Right renal pelvis (tissue), 4 donors: ENCODE measurements at places on chromosomes 11 and 22. TPM values are rescaled to one million over a fixed set of nuclear protein-coding genes. Genes with fewer than 3 reads are reported as not detected.
A peak's percentile ranks its signal among the peaks of the same experiment; 100 is the strongest.

The JAM3 gene
- 61.4 TPM for polyA plus RNA-seq

The OLFML1 gene
- 41.4 TPM for polyA plus RNA-seq

The PRDX5 gene
- polyA plus RNA-seq, result 200 TPM

The DNAJB13 gene
- polyA plus RNA-seq, result 4.4 TPM

The F2 gene
- polyA plus RNA-seq, result 0.44 TPM

The CECR2 gene
- polyA plus RNA-seq, result 11.9 TPM

The C11orf91 gene
- not detected for polyA plus RNA-seq

The RTN4RL2 gene
- 2.8 TPM for polyA plus RNA-seq

The DDX25 gene
- 5.0 TPM for polyA plus RNA-seq

The VSIG10L2 gene
- polyA plus RNA-seq, result not detected

The HBG2 gene
- polyA plus RNA-seq, result 2,868 TPM

The HTR3A gene
- not detected for polyA plus RNA-seq

The C11orf42 gene
- polyA plus RNA-seq, result 0.86 TPM

The MYEOV gene
- polyA plus RNA-seq, result 6.2 TPM

The CRACR2B gene
- polyA plus RNA-seq, result 11.5 TPM

The PLA2G3 gene
- 0.21 TPM for polyA plus RNA-seq

- peak; percentile 54 for DNase-seq
Observed at GRCh38 chr11:44243595-44244343, 66.2 kb downstream of the ALX4 start.

GRCh38 chr22:41841085-41841712 is 8.3 kb downstream of the SREBF2 start:
- DNase-seq, result no peak

DNA sequence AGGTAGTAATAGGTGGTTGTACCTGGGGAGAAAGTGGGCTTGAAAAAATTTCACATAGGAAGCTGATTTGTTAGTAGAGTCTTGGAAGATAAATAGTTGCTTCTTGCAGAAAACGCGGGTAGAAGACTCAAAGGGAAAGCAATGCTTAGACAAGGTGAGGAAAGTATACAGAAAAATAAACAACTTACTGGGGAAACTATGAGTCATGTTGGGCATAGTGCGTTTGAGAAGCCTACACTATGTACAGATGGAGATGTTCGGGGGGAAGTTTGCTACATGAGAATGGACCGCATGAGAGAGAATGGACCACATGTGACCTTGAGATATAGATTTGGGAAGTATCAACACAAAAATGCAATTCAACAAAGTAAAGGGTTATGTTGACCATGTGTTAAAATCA is 86.7 kb upstream of the DDI1 start:
- DNase-seq, result no peak

DNA sequence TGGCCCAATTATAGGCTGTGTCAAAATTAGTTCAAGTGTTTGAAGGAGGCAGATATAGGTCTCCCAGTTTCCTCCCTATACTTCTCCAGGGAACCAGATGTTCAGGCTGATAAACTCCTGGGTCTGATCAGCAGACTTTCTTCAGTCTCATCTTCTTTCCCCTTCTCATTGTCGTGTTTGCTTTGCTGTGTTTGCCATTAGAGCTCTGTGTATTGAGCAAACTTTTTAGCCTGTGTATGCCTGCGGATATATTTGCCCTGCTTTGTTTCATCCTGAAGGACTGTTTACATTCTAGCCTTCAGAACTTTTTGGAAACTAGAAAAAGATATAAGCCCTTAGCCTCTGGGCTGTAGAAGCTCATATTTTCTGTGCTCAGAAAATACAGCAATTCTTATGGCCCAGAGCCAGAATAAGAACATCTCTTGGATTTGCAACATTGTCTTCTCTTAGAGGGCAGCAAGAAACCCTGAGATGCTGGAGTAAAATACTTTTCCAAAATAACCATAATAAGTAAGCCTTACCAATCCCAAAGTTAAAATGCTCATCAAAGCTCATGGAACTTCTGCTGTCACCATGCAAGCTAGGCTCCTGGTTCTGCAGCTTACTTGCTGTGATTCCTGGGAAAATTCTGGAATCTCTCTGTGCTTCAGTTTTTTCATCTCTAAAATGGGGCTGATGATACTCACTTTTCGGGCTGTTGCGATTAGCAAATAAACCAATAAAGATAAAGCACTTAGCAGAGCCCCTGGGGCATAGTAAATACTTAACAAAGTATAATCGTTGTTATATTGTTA is 34.1 kb upstream of the ME3 start:
- DNase-seq, result no peak

- DNase-seq, result no peak
Observed at GRCh38 chr11:126113012-126113411, 50.3 kb upstream of the CDON start.

- peak; percentile 39 for DNase-seq
Observed at GRCh38 chr22:36873614-36874308, 13.0 kb downstream of the NCF4 start.

GRCh38 chr22:46083383-46084350 is 66.7 kb upstream of the PPARA start:
- DNase-seq, result no peak

DNA sequence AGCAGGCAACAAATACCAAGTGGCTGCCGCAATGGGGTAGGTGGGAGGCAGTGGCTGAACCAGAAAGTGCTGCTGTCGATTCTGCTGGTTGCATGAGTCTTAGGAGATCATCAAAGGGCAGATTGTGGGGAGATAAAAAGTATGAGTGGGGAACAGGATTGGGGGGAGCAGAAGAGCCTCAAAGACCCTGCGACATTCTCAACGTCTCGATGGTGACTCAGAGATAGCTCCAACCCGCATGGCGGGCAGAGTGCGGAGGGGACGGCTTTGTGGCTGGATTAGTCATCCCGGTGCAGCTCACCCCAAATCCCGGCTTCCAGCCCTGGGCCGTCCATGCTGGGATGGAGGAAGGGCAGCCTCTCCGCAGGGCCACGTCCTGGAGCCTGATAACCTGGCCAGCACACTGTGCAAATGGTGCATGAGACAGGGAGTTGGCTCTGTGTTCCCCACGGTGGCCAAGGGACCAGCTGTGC is 11.6 kb upstream of the RTN4R start:
- no peak for DNase-seq

- no peak for DNase-seq
Observed at GRCh38 chr11:126360049-126360446, 4.6 kb downstream of the ST3GAL4 start.

- DNase-seq, result no peak
Observed at GRCh38 chr11:105573091-105573490, 36.8 kb upstream of the GRIA4 start.

DNA sequence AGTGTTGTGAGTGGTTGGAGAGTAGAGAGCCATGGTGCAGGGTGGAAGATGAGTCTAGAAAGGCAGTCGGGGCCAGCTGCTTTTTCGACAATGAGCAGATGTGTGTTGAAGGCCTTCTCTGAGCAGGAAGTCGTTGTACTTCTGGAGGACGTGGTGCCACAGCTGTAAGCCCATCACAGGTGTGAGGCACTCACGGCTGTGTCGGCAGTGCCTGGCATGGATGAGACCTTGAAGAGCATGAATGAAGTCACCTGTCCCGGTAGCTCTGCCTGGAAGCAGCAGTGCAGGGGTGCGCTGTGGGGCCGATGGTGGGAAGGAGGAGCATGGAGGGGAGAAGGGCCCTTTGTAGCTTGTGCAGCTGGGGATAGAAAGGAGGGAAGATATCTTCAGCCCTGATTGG is 165.2 kb downstream of the PKNOX2 start:
- DNase-seq, result no peak

GRCh38 chr11:117823294-117823945 is 1.1 kb downstream of the FXYD2 start:
- DNase-seq, result no peak

DNA sequence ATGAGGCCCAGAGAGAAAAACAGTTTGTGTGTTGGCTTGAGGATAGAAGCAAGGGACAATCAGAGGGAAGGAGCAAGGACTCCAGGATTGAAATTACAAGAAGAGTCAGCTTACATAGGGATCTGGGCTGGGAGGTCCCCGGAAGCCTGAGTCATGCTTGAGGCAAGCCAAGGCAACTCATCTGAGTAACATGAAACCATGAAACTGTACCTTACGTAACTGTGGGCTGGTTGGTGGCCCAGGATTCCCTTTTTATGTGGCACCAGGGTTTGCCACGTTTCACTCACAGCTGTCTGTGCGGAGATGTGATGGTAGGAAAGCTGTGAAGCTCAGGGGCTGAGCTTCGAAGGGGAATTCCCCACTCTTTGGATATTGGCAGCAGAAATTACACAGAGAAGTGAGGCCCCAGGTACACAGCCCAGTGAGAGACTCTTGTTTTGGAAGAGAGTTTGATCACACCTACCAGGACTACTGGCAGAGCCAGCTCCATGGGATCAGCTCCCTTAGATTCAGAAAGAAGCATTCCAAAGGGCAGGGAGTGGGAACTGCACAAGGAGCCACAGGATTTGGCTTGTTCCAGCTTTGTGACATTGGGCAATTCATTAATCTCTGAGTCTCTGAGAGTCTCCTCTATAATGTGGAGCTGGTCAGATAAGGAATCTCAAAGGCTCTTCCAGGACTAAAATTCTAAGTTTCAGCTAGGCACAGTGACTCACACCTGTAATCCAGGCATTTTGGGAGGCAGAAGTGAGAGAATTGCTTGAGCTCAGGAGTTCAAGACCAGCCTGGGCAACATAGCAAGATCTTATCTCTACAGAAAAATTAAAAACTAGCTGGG is 7.8 kb downstream of the SLC5A1 start:
- no peak for DNase-seq

DNA sequence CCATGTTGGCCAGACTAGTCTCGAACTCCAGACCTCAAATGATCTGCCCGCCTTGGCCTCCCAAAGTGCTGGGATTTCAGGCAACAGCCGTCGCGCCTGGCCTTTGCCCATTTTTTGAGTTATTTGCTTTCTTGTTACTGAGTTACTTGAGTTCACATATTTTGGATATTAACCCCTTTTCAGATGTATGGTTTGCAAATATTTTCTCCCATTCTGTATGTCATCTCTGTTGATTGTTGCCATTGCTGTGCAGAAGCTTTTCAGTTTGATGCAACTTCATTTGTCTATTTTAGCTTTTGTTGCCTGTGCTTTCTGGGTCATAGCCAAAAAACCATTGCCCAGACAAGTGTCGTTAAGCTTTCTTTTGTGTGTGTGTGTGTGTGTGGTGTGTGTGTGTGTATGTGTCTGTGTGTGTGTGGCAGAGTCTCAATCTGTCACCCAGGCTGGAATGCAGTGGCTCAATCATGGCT is 6.8 kb downstream of the TSGA10IP start:
- DNase-seq, result no peak

DNA sequence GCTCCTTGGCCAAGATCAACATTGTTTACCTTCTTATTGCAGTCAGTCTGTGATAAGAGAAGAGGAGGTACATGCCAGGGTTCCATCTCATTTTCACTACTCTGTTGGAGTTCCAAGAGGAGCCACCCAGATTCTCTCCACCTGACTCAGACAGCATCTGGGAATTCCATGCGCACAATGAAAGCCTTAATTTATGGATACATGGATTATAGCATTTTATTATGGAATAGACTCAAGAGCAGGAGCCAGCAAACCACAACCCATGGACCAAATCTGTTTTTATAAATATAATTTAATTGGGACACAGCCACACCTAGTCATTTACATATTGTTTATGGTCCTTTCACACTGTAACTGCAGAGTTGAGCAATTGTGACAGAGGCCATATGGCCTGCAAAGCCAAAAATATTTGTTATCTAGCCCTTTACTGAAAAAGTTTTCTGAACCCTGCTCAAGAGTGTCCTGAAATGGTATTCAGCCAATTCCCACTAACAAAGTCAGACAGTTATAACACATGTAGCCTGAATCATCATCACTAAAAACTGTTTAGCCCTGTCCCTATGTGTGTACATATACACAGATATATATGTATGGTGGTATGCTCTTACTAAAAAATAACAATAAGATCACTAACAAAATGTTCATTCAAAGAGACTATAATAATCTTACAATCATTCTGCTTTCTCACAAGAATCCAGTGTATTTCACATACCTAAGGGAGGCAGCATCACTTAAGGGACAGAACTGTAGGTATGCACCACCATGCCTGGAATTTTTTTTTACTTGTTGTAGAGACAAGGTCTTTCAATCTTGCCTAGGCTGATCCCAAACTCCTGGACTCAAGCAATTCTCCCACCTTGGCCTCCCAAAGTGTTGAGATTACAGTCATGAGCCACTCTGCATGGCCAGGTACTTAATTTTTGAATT is 104.5 kb upstream of the TEAD1 start:
- no peak for DNase-seq

DNA sequence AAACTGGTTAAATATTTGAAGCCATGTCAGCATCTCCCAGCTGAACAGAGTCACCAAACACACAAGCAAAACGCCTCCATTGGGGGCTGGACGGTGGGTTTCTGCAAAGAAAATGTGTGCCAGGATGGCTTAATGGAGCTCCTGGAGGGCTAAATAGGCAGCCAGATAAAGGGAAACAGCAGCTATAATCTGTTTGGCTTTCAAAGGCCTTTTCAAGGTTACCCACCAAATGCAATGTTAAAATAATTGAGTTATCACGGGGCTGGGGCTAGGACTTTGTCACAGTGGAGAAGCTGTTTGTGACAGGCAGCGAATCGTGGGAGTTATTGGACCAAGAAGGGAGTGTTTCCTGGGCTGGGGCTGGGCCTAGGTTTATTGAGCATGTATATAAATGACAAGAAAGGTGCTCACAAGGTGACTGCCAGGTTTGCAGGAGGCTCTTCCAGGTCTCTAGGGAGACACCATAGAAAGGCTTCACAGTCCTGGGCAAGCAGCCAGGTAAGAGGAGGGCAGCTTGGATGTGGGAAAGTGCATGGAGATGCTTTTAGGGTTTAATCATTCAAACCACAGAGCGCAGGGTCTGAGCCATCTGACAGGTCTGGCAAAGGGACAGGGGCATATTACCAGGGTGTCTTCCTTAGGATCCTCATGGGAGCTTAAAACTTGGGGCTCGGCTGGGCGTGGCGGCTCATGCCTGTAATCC is 28.3 kb downstream of the GRIK4 start:
- no peak for DNase-seq

- no peak for DNase-seq
Observed at GRCh38 chr11:75229466-75229865, 11.1 kb upstream of the TPBGL start.

GRCh38 chr11:69945157-69945556 is 125.9 kb upstream of the FGF3 start:
- no peak for DNase-seq

GRCh38 chr11:32586576-32587190 is 3.1 kb downstream of the EIF3M start:
- no peak for DNase-seq

- no peak for DNase-seq
Observed at GRCh38 chr22:23083315-23084021, 13.1 kb downstream of the GNAZ start.

DNA sequence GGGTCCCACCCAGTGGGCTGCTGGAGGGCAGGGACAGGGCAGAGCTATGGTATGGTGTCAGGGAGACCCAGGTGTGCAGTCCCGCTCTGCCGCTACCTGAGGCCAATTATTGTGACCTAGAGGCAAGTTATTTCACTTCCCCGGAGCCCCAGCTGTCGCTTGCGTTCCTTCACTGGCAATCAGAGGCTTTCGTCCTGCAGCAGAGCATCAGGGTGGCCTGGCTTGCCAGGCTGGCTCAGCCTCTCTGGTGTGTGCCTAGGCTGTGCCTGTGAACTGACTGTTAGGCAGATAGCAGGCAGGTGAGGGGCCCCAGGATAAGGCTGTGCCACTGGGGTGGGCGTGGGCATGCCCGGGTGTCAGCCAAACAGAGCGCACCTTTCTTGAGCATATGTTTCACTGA is 31.4 kb downstream of the GLB1L2 start:
- no peak for DNase-seq

GRCh38 chr22:42805016-42805997 is 51.8 kb downstream of the ARFGAP3 start:
- DNase-seq, result no peak
